Posterior cingulate gyrus (tissue), 11 donors: ENCODE measurements at places on chromosomes 5 and 9.

DNA sequence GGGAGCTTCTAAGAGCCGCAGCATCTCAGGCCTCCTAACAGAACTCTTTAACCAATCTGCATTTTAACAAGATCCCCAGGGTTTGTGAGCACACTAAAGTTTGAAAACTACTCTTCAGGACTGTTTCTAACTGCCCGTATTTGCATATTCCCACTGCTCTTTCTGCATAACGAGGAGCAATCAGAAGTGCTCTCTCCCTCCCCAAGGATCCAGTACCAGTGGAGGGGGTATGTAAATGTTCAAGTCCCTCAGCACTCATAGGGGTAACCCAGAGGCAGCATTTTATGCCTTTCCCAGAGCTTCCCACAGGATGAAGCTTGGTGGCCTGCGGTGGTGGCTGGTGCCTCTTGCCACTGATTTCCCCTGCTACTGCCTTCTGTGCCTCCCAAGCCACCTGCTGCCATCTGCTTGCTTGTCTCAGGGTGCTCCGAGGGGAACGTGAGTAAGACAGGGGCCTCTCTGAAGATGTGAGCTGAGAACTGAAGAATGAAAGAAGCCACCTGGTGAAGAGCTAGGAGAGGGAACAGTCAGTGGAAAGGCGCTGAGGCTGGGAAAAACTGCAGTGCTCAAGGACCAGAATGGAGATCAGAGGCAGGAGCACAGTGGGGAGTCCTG is 30.0 kb upstream of the PPP1R2B start:
- no peak for DNase-seq

DNA sequence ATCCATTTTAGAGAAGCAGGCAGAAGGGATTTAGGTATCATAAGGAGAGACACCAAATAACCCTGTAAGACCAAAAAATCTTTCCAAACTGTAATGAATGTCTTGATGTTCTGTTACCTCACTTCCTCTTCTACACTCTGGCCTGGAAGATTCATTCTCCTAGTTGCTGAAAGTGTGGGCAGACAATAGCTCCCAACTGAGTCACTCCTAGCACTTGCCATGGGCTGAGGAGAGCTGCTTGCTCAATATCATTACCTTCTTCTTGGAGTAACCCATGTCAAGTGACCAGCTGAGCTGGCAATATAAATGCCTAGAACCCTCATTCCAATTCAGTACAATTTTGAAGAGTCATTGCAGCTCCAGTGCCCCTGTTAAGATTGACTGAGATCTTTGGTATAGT is 1985.5 kb upstream of the CDH6 start:
- no peak for DNase-seq

DNA sequence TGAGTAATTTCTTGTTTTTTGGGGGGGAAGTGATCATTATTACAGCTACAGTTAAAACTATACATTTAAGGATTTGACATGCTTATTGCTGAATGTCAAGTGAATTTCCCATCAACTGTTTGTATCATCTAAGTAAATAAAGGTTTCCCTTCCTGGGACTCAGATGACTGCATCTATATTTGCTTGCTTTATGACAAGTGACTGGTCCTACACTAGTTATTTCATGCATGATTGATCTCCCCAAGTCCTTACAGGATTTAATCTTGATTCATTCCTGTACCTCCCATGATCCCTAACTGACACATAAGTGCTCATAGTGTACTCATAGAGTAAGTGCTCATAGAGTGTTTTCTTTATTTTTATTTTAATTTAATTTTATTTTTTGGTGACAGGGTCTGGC is 2.8 kb downstream of the TXNDC8 start:
- DNase-seq, result no peak

GRCh38 chr5:147093138-147093537 is 141.7 kb upstream of the STK32A start:
- DNase-seq, result no peak

DNA sequence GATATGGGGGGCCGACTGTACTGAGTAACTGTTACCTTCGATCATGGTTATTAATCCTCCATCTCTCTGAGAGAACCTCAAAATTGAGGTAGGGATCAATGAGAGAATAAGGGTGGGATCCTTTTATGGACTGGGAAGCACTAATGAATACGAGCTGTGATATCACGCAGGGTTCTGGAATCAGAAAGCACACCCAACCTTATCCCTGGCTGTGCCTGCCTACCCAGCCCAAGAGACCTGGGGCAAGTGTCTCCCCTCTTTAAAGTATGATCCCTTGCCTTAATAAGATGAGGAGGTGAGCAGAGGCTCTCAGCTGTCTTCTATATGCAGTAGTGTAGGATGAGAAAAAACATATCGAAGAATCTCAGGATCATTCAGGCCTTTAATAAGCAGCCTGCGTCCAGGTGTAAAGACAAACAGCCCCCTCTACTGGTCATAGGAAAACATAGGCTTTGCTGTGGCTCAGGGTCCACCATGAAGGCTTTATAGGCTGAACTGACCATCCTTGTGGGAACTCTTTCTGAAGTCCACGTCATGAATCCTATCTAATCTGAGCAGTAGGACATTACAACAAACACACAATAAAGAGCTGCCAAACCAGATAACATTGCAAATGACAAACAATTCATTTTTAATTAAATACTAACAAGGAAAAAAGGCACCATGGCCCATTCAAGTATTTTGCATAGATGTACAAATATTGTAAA is 16.8 kb downstream of the NIPAL4 start:
- DNase-seq, result no peak

DNA sequence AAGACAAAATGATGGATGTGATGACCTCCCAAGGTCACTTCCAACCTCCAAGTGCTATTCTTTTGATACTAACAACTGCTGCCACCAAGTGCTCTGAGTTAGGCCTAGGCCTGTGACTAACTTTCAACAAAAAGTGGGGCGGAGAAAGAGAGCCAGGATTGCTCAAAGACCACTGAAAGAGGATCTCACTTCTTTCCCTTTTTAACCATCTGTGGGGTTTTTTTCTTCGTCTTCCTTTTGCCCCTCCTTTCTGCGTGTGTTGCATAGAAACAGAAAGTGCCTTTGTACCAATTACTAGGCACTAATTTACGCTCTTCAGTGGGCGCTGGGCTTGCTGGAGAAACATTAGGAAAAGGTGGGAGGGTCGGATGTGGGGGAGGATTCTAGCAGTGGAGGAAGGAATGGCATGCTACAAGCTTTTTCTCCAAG is 8.0 kb downstream of the KLF9 start:
- no peak for DNase-seq

- DNase-seq, result no peak
These were observed 165.9 kb downstream of the ZNF608 start for GRCh38 chr5:124580512-124580911.

GRCh38 chr9:131045300-131046092 is 36.5 kb downstream of the LAMC3 start:
- DNase-seq, result no peak

GRCh38 chr5:179325296-179326031 is 19.8 kb downstream of the ADAMTS2 start:
- peak; percentile 76 for DNase-seq

DNA sequence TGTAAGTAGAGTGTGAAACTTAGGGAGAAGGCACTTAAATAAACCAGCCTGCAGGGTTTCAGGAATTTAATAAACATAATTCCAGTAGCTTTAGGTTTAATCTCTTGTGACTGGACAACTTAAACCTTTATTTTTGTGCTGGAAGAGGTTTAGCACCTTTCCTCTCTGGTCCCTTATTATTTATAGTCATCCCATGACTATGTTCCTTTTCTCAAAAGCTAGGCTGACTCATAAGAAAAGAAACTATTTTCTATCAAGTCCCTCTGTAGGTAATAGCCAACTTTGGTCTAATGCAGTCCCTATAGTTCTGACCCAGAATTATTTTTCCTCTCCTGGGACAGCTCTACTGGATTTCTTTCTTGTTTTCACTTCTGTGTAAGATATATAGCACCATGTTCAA is 588.9 kb downstream of the NR2F1-AS1 start:
- DNase-seq, result no peak

GRCh38 chr5:24623624-24624023 is 21.2 kb downstream of the CDH10 start:
- no peak for DNase-seq

- DNase-seq, result no peak
These were observed 72.1 kb upstream of the BRINP1 start for GRCh38 chr9:119441338-119441737.

- no peak for DNase-seq
These were observed 566 bp upstream of the FOCAD start for GRCh38 chr9:20683351-20684034.

DNA sequence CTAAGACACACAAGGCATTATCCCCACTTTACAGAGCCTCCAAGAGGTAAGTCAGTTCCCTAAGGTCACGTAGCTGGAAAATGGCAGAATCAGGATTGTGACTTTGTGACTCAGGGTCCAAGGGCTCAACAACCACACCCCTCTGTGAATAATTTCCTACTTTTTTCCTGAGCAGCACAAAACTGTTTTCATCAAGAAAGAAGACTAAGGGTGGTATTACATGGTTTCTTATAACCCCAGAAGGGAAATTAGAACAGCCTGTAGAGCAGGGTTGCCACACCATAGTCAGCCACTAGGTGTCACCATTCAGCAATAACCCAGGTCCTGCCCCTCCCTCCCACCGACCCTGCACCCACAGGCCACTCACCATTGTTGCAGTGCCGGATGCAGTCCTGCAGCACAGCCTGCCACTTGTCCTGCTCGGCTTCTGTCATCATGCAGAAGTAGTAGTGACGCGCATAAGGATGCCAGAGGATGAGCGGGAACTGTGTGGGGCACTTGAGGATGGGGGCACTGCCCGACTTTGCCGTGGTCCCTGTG is 72.1 kb downstream of the LRSAM1 start:
- no peak for DNase-seq

DNA sequence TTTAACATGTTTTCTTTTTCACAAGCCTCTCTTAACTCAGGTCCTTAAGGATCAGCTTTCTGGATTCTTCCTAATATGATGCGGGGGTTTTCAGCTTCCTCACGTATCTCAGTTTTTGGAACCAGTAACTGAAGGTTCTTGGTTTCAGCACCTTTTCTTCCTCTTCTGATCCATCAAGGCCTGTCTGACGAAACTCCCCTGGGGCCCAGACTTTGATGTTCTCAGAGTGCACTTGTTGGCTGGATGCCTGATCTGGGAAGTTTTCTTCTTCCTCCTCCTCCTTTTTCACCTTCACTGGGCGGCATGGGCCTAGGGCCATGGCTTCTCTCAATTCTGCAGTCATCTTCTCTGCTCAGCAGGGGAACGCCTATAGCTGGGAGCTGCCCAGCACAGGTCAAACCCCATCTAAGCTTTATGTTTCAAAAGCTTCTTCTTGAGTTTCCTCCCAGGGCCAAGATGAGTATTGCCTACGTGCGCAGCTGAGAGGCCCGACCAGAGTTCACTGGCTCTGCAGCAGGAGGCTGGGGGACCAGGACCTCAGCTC is 44.8 kb downstream of the GHR start:
- DNase-seq, result no peak

- DNase-seq, result no peak
These were observed 33.1 kb downstream of the CRB2 start for GRCh38 chr9:123389070-123389469.

GRCh38 chr9:98610211-98610610 is 98.5 kb downstream of the GABBR2 start:
- peak; percentile 85 for DNase-seq

GRCh38 chr9:98793031-98793430 is 3.3 kb downstream of the ANKS6 start:
- DNase-seq, result no peak

- no peak for DNase-seq
These were observed 6.6 kb upstream of the ENC1 start for GRCh38 chr5:74647096-74647495.

DNA sequence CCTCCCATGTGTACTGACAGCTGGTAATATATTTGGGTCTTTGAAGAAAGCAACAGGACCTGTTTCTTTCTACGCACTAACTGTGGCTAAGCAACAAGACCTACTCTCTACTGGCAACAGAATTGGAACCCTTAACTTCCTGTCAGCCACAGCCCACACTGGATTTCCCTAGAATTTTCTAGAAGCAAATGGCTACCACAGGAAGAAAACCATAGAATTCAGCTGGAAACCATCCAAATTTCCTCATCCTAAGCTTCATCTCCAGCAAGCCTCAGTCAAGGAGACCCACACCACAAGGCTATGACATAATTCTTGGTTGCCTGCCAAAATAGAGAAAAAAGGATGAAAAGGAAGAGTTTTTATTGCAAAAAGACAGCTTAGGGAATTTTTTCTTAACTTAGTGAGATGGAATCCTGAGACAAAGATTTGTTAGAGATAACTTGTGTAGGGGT is 171.8 kb upstream of the TNC start:
- no peak for DNase-seq

DNA sequence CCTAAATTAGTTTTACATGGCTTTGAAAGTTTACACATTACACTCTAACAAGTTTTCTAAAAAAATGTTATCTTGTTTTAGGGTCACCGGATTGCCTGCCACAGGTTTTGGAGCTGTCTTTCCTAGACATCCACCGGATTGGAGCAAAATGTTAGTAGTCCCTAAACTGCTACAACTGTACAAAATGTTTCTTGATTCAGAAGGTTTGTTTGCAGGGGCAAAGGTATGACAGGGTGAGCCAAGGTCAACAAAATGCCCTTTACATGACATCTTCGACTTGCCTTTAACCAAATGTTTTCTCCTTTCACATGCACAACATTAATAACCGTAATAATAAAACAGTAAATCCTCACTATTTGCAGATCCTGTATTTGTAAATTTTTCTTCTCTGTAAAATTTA is 37.2 kb downstream of the CFAP95 start:
- DNase-seq, result no peak

GRCh38 chr5:159481751-159482150 is 151.5 kb upstream of the IL12B start:
- DNase-seq, result no peak

- DNase-seq, result no peak
These were observed 34.6 kb downstream of the MARVELD2 start for GRCh38 chr5:69449511-69449910.

DNA sequence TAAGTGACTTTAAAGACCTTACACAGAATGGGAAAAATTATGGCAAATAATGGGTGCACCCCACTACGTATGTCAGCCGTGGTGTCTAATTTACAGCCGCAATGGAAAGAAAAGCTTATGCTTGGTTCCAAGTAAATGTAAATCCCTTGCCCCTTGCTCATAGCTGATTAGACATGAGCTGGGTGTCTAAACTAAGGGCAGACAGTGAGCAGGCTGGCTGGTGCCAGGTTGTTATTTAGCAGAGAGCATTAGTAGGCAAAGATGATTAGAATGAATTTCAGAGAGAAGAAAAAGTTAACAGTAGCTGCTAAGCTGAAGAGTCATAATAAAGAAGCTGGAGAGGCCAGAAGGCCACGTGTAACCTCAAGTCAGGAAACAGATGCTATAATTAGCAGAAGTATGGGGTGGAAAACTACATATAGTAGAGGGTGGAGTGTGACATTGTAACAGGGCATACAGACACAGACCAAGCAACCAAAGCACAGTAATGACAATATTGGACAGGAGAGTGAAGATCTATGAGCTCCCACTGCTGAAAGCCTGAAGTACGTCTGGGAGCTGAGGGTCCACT is 257.7 kb downstream of the MCTP1 start:
- no peak for DNase-seq

GRCh38 chr5:88438006-88438405 is 169.4 kb upstream of the TMEM161B start:
- DNase-seq, result no peak

GRCh38 chr9:87068177-87068840 is 121.0 kb upstream of the GAS1 start:
- DNase-seq, result no peak
